DMS53 (cell line): ENCODE measurements at places on chromosomes 2 and 18.

- DNase-seq: no peak
Measured at GRCh38 chr2:56287508-56287907, 103.7 kb downstream of the CCDC85A start.

GRCh38 chr2:109185821-109186570 is 57.0 kb downstream of the SH3RF3 start:
- peak; percentile 41 for DNase-seq

DNA sequence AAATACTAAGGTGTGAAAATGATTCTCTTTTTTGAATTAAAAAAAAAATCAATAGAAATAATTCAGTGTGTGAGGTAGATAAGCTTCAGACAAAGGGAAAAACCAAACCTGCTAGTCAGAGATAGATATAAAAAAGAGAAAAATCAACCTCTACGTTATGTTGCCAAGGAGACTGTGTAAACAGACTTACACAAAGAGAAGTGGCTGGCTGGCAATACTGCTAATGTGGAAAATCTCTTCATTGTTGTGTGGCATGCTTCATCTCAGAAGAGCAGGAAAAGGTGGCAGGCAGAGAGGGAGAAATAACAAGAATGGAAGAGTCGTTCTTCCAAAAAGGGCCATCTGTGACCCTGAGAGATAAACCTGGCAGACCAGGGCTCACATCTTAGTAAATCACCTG is 200.8 kb downstream of the SLC8A1 start:
- peak; percentile 93 for DNase-seq

GRCh38 chr2:238936162-238937052 is 88.5 kb downstream of the TWIST2 start:
- DNase-seq: no peak

DNA sequence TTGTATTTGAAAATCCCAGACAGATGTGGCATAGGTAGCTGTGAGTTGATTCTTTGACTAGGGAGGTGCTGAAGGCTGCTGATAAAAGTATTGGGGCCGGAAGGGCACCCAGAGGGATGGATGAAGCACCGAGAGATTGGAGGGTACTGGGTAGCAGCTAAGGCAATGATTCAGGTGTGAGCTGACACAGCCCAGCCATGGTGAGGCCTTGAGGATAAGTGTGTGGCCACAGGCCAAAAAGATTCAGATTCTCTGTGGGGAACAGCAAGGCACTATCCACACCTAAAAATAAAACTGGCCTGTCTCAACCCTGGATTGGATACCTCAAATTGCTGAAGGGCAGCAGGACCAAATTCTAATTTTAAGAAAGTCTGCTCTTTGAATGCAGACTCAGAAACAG is 35.2 kb downstream of the RDH14 start:
- DNase-seq: no peak

GRCh38 chr2:186603286-186603685 is 13.4 kb downstream of the ITGAV start:
- DNase-seq: no peak

DNA sequence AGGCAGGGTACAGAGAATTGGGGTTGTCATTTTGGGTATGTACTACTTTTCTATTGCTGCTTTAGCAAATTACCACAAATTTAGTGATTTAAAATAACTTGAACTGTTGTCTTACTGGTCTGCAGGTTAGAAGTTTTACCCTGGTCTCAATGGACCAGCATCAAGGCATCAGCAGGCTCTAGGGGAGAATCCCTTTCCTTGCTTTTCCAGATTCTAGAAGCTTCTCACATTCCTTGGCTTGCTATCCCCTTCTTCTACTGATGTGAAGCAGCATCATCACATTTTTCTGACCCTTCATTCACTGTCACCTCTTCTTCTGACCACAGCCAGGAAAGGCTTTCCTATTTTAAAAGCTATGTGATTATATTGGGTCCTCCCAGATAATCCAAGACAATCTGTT is 237.8 kb upstream of the RBMS1 start:
- DNase-seq: no peak

DNA sequence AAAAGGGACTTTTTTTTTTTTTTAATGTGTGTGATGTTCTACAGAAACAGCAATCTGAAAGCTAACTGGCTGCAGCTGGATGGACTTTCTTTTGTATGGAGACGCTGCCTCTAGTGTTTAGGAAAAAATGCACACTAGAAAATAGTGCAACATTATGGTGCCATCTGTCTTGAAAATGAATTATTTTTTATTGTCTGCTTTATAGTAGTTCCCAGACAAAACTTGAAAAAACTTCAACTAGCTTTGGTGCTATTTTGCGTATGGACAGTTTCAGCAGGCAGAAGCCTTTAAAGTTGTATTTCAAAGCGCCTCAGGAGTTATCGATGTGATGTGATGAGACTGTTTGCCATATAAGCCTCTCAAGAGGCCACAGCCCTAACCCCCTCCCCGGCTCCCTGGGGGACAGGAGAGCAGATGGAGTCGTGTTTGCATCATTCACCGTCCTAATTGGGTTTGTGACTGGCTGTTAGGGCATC is 86.9 kb downstream of the LTBP1 start:
- peak; percentile 39 for DNase-seq

DNA sequence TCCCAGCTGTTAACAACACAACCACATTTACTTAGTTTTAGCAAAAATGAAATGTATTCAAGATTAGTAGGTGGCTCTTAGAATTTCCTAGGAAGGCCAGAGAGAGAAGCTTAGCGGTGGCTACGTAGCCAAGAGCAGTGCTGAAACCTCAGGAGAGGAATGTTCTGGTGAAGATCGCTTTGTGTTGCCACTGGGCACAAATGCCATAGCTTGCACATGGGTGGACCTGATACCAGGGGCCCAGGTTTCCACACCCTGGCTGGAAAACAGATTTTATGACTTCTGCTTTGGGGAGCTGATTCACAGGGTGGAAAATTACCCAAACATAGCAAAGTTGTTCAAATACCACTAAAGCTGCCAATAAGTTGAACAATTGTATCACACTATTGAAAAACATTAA is 43.4 kb downstream of the THUMPD2 start:
- no peak for DNase-seq

- no peak for DNase-seq
Measured at GRCh38 chr2:118730405-118730804, 117.0 kb downstream of the EN1 start.

DNA sequence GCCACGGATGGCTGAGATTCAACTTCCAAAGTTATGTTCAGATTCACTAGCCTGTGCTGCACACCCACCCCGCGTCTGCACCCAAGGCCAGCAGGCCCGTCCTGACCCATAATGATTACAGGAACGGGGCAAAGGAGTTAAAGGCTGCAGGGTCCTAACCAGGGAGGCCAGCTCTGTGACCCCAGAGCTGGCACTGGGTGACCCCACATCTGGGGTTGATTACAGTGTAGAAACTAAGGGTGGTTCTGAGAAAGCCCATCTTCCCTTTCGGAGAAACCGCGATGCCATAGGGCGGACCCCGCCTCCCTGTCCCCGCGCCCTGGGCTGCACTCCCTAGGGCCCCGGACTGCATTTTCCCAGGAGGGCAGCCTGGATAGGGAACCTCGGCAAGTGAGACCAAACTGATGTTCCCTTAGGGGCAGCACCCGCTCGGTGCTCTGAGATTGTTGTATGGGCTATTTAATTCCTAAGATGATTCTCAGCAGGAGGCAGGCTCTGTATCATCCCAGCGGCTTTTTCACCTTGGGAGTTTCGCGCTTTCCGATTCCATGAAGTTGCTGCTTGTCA is 2.2 kb upstream of the GPR148 start:
- no peak for DNase-seq

DNA sequence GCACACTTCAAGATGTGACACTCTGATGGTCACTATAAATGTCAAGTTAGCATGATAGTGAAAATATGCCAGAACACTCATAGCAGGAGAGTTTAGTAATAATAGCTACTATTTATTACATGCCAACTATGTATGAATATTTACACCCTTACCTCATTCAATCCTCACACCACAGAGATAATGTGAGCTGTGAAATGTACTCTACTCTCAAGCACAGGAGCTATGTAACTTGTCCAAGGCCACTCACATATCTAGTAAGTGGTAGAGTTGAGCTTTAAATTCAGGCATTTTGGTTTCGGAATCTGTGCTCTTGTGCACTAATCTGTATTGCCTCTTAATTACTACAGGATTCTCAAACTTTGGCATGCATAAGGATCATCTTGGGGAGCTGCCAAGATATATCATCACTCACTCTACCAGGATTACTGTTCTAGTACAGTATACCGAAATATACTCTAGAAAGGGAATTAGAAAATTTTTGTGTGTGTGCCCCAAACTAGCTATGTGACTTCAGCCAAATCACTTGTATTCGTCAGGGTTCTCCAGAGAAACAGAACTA is 154.3 kb downstream of the PLCL1 start:
- DNase-seq: no peak

- DNase-seq: peak; percentile 53
Measured at GRCh38 chr18:58507880-58508279, 121.0 kb downstream of the ALPK2 start.
